ENCODE measurements at places on chromosomes 13 and 19. TPM values are rescaled to one million over a fixed set of nuclear protein-coding genes. Genes with fewer than 3 reads are reported as not detected.

DNA sequence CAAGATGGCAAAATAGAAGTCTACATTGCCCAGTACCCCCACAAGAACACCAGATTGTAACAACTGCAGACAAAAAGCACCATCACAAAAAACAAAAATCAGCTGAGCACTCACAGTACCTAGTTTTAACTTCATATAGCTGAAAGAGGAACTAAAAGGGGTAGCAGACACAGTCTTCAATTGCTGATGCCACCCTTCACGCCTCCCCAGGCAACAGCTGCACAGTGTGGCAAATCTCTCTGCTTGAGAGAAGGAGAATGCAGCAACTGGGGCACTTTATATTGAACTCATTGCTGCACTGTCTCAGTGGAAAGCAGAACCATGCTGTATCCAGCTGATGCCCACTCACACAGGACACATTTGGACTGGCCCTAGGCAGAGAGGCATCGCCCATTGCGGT lies 2714.5 kb upstream of the PCDH20 start:
- no peak for DNase-seq
- H3K4me1 ChIP-seq: no peaks in the 10 kb centered on the region
- no peak overlapping the region for H3K4me3 ChIP-seq
- H3K36me3 ChIP-seq: no peaks in the 10 kb centered on the region
- no peaks in the 10 kb centered on the region for H3K27me3 ChIP-seq
- no peak overlapping the region for H3K27ac ChIP-seq

DNA sequence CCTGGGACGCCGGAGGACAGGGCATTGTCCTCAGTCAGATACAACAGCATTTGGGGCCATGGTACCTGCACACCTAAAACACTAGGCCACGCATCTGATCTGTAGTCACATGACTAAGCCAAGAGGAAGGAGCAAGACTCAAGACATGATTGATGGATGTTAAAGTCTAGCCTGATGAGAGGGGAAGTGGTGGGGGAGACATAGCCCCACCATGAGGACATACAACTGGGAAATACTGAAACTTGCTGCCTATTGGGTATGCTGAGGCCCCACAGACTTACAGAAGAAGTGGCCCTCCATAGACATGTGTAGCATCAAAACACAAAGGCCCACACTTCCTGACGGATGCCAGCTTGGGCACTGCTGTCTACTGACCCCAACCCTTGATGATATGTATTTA lies 1.4 kb upstream of the ICAM4 start:
- peaks cover 36% of the 10 kb centered on the region for H3K36me3 ChIP-seq
- peak overlapping the region; percentile 82 for H3K27ac ChIP-seq
- H3K27me3 ChIP-seq: peaks cover 37% of the 10 kb centered on the region
- DNase-seq: no peak
- H3K4me1 ChIP-seq: peaks cover 56% of the 10 kb centered on the region
- no peak overlapping the region for H3K4me3 ChIP-seq

GRCh38 chr19:1211494-1212234 lies 6.1 kb downstream of the STK11 start:
- H3K27me3 ChIP-seq: no peaks in the 10 kb centered on the region
- DNase-seq: no peak
- H3K27ac ChIP-seq: no peak overlapping the region
- H3K4me3 ChIP-seq: no peak overlapping the region
- peaks cover 100% of the 10 kb centered on the region for H3K4me1 ChIP-seq

DNA sequence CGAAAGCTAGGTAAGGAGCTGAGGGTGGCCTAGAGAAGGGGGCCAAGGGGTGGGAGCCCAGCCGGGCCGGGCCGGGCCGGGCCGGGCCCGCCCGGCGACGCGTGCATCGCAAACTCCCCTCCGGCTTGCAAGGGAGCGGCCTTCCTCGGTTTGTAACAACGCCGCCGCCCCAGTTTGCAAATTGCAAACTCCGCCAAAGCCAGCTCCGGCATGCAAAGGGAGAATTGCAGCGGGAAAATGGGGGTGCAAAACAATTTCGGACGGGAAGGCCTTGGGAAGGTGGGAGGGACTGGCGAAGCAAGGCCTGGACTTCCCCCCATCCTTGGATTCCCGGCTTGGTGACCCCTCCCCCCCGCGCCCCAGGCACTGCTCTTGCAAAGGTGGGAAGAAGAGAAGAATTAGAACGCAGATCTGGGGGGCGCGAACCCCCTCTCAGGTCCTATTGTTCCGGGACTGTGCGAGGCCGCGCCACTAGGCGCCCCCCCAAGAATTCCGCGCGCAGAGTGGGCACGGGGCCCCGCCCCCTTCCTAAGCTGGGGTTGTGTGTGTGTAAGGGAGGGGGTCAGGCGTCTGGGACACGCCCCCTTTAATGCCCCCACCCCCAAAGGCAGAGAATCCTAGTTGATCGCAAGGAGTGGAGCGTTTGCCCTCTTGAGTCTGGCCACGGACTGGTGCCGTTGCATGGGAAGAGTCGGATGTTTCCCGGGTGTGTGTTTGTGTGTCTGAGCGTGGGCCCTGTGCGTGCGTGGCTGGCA lies 926 bp downstream of the PRR12 start:
- H3K27ac ChIP-seq: peak overlapping the region; percentile 97
- peaks cover 32% of the 10 kb centered on the region for H3K36me3 ChIP-seq
- DNase-seq: peak; percentile 40
- peaks cover 40% of the 10 kb centered on the region for H3K4me1 ChIP-seq
- no peaks in the 10 kb centered on the region for H3K27me3 ChIP-seq

- H3K27me3 ChIP-seq: no peaks in the 10 kb centered on the region
- DNase-seq: no peak
- no peak overlapping the region for H3K4me3 ChIP-seq
- H3K4me1 ChIP-seq: peaks cover 57% of the 10 kb centered on the region
Measured at GRCh38 chr13:97441368-97441767, 7.4 kb downstream of the RAP2A start.

DNA sequence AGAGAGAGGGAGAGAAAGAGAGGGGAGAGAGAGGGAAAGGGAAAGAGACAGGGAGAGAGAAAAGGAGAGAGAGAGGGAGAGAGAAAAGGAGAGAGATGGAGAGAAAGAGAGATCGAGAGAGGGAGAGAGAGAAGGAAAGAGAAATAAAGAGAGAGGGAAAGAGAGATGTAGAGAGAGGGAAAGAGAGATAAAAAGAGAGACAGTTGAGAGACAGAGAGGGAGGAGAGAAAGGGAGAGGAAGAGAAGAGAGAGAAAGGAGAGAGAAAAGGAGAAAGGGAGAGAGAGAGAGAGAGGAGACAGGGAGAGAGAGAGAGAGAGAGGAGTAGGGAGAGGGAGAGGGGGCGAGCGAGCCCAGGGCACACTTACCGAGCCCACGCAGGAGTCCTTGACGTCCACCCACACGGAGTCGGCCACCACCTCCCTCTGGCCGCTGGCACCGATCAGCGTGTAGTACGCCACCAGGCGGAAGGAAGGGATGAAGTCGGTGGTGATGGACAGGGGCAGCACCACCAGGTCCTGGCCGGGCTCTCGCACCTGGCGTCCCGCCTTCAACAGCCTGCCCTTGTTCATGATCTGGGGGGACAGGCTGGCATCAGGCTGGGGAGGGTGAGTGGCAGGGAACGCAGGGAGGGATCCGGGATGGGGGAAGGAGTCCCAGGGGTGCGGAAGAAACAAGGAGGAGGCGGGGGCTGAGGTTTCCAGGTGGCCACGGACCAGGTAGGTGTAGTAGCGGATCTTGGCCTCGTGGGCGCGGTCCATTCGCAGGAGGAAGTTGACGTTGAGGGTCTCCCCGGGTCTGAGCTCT lies 10.0 kb downstream of the C3 start:
- H3K4me3 ChIP-seq: peak overlapping the region; percentile 4
- DNase-seq: no peak

The ZGLP1 gene
- 0.74 TPM for total RNA-seq

The RASIP1 gene
- total RNA-seq: 13.9 TPM

Data from left ventricle myocardium inferior (tissue), 1 donor.